Stimulated activated CD8-positive, alpha-beta memory T cell treated with anti-CD3 and anti-CD28 coated beads, Interleukin-12 subunit alpha, Interleukin-12 subunit beta, amount 100 ng/mL, for 1 hour (primary cell): ENCODE measurements at places on chromosomes 16 and 17.

DNA sequence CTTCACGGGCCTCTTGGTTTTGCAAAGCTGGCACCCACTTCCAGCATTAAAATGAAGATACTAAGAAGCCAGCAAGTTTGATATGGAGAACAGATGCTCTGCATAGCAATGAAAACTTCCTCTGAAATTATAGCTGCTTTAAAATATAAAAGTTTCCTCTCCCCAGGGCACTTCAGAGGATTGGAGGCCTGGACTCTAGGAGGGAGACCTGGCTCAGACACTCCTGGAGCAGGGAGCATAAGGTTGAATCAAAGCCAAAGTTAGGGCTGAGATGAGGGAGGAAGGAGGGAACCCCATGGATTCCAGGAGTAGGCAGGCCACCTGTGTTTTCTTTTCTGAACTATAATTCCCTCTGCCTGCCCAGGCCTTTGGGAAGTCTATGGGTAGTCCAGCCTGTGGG is 176.0 kb upstream of the RPL38 start:
- no peak for DNase-seq

- DNase-seq, result peak; percentile 40
These were observed 1.2 kb downstream of the HS3ST3B1 start for GRCh38 chr17:14302091-14302430.

GRCh38 chr16:13999071-13999894 is 71.8 kb upstream of the MRTFB start:
- DNase-seq, result no peak

DNA sequence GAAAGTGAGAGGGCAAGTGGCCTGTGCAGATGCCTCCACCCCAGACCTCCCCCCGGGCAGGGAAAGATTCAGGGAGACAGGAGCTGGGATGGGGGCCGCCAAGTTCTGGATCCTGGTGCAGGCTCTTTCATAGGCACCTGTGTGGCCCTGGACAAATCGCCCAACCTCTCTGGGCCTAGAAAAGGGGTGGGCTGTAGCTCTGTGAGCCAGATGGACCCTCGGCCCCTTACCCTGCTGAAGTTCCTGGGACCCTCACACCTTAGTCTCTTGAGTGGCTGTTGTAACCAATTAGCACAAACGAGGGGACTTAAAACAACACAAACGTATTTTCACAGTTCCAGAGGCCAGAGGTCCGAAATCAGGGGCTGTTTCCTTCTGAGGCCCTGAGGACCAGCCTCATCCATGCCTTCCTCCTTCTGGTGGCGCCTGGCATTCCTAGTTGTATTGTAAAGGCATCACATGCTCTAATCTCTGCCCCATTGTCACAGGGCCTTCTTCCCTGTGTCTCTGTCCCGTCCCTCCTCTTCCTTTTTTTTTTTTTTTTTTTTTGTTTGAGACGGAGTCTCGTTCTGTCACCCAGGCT is 352.6 kb downstream of the SEC14L1 start:
- DNase-seq, result no peak

DNA sequence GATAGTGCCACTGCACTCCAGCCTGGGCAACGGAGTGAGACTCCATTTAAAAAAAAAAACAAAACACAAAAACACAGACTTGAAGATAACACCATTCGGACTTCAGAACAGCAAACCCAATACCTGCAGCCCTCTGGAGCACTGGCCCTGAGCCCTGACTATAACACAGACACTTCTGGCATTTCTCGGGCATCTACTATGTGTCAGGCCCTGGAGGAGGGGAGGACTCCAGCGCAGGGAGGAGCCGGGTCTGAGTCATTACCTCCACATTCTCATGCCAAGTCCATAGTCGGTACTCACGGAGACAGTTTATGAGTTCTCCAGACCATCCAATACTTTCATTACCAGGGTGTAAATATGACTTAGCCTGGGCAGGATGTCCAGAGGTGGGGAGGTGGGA is 48.8 kb downstream of the PITPNM3 start:
- no peak for DNase-seq

DNA sequence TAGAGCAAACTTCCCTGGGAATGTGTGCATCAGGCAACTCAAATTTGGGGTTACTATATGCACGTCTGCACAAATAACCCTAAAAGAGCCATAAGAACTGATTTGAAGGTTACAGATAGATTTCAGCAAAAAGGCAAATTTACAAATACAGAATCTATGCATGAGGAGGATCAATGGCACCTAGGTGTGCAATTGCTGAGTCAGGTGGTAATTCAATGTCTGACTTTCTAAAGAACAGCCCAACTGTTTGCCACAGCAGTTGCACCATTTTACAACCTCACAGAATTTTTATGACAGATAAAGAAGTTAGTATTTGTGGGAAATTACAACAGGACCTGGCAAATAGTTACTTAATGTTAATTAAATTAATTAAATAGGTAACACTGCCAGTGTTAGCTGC is 405.5 kb downstream of the TMEM114 start:
- DNase-seq, result no peak

GRCh38 chr17:4580291-4580690 is 4.0 kb upstream of the SMTNL2 start:
- no peak for DNase-seq

- no peak for DNase-seq
These were observed 40.4 kb downstream of the ZNF778 start for GRCh38 chr16:89257757-89258465.
